ENCODE measurements at places on chromosomes 3 and 15. TPM values are rescaled to one million over a fixed set of nuclear protein-coding genes. Genes with fewer than 3 reads are reported as not detected.

Gene GOLGA8T
- total RNA-seq, result not detected

Gene SPATA12
- not detected for total RNA-seq

Gene CCR2
- not detected for total RNA-seq

DNA sequence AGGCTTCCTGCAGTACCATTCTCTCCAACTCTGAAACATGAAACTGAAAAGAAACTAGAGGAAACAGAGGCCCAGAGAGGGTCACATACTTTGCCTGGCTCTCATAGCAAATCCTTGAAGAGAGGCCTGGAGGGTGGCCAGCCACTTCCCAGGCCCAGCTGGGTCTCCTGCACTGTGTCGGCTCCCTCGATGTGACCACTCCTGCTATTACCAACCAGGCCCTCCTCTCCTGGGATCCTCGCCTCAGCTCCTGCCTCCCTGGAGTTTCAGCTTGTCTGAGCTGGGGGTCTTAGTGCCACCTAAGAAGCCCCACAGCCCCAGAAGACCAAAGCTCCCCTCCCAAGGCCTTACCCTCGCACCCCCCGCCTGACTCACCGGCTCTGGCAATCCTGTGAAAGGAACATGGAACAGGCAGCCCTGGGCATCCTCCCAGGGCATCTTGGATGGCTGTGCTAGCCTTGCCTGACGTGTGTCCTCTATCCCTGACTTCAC is 4.6 kb downstream of the LOXL1 start:
- no peak overlapping the region for H3K27ac ChIP-seq
- peaks cover 1% of the 10 kb centered on the region for H3K27me3 ChIP-seq
- no peak for DNase-seq
- no peaks in the 10 kb centered on the region for H3K36me3 ChIP-seq

GRCh38 chr3:12287727-12288181 is 1.1 kb upstream of the PPARG start:
- DNase-seq, result peak; percentile 49
- no peaks in the 10 kb centered on the region for H3K4me1 ChIP-seq
- peak overlapping the region; percentile 79 for H3K4me3 ChIP-seq
- no peak overlapping the region for H3K27ac ChIP-seq
- no peaks in the 10 kb centered on the region for H3K36me3 ChIP-seq

DNA sequence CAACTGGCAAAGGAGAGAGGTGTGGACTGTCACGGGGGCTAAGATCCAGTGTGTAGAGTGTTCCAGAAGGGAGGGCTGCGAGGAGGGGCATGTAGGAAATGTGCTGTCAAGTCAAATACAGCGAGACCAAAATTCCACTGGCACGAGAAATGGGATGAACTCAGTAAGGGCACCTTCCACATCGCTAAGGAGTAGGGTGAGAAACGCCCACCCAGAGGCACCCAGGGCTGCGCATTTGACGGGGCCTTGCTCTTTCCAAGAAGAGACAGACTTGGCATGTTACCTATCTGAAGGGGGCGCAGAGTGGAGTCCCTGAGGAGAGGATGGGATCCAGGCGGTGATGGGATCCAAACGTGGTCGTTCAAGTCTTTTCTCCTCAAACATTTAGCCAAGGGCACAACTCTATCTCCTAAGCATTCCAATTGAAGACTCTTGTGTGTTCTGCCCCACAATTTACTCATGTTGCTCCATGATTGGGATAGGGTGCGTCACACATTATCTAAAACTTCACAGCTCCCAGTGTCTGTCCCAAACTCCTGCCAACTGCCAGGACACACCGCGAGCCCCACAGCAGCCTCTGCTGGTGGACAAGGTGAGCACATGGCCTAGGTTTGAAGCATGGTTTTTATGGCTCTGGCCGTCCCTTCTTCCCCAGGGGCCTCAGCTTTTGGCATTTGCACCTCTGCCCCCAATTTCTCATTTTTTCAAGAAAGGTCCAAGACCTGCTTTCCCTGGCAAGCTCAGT is 7.6 kb downstream of the SELENOS start:
- H3K27ac ChIP-seq, result no peak overlapping the region
- DNase-seq, result no peak
- peaks cover 9% of the 10 kb centered on the region for H3K4me1 ChIP-seq
- no peaks in the 10 kb centered on the region for H3K27me3 ChIP-seq

DNA sequence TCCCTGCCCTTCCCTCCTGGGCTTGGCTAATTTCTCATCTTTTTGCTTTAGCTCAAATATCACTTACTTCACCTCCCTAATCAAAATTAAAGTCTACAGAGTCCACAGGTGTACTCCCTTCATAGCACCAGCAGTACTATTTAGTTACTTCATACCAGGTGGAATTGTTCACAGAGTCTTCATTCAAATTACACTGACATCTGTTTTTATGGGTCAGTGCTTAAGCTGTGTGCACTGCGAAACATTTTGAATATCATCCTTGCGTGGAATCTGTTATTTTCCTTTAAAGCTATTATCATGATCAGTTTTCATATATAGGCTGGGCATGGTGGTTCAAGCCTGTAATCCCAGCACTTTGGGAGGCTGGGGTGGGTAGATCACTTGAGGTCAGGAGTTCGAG is 2.7 kb upstream of the SERF2 start:
- H3K4me1 ChIP-seq, result peaks cover 20% of the 10 kb centered on the region
- no peak overlapping the region for H3K27ac ChIP-seq
- no peak overlapping the region for H3K4me3 ChIP-seq
- H3K36me3 ChIP-seq, result peaks cover 15% of the 10 kb centered on the region
- DNase-seq, result no peak
- no peaks in the 10 kb centered on the region for H3K27me3 ChIP-seq

DNA sequence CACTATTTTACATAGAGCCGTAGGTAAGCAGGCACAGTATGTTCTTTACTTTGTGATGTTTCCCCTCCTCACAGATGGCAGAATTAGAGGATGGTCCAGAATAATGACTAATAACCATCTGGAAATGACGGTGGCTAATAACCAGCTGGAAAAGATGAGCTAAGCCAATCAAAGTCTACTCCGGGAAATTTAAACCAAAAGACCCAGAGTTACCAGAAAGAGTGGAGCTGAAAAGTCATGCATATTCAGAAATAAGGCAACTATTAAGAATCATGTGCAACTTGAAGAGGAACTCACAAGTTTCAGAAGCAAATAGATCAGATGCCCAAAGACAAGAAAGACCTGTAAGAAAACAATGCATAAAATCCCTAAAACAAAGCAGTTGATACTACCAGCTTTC is 33.6 kb downstream of the DMXL2 start:
- no peak overlapping the region for H3K4me3 ChIP-seq
- DNase-seq, result no peak
- peaks cover 11% of the 10 kb centered on the region for H3K36me3 ChIP-seq
- H3K27me3 ChIP-seq, result no peaks in the 10 kb centered on the region
- H3K27ac ChIP-seq, result no peak overlapping the region
- no peaks in the 10 kb centered on the region for H3K4me1 ChIP-seq

GRCh38 chr3:188279502-188280335 is 125.8 kb downstream of the LPP start:
- no peaks in the 10 kb centered on the region for H3K36me3 ChIP-seq
- no peaks in the 10 kb centered on the region for H3K27me3 ChIP-seq

GRCh38 chr3:73768524-73769308 is 144.0 kb upstream of the PDZRN3 start:
- H3K4me1 ChIP-seq, result no peaks in the 10 kb centered on the region
- H3K27ac ChIP-seq, result no peak overlapping the region
- no peaks in the 10 kb centered on the region for H3K27me3 ChIP-seq
- no peak overlapping the region for H3K4me3 ChIP-seq
- no peak for DNase-seq
